ENCODE measurements at places on chromosomes 12 and 14. TPM values are rescaled to one million over a fixed set of nuclear protein-coding genes. Genes with fewer than 3 reads are reported as not detected.

Gene FLVCR2
- total RNA-seq = not detected

Gene KITLG
- 0.61 TPM for total RNA-seq

Gene NXPH4
- 10.5 TPM for total RNA-seq

Gene IL31
- not detected for total RNA-seq

Gene CCDC88C
- 68.0 TPM for total RNA-seq

Gene AQP2
- total RNA-seq = not detected

Gene POTEM
- not detected for total RNA-seq

Gene ASCL1
- total RNA-seq = not detected

Gene TC2N
- 2.5 TPM for total RNA-seq

Gene NPAS3
- total RNA-seq = 2.4 TPM

Gene MSI1
- total RNA-seq = 229 TPM

Gene FSCB
- not detected for total RNA-seq

Gene PSMB5
- 289 TPM for total RNA-seq

- H3K4me3 ChIP-seq = no peak overlapping the region
- no peaks in the 10 kb centered on the region for H3K4me1 ChIP-seq
- no peak overlapping the region for H3K27ac ChIP-seq
- no peaks in the 10 kb centered on the region for H3K36me3 ChIP-seq
- DNase-seq = no peak
- peaks cover 1% of the 10 kb centered on the region for H3K27me3 ChIP-seq
These were observed 63.1 kb downstream of the BBS10 start for GRCh38 chr12:76284816-76285750.

DNA sequence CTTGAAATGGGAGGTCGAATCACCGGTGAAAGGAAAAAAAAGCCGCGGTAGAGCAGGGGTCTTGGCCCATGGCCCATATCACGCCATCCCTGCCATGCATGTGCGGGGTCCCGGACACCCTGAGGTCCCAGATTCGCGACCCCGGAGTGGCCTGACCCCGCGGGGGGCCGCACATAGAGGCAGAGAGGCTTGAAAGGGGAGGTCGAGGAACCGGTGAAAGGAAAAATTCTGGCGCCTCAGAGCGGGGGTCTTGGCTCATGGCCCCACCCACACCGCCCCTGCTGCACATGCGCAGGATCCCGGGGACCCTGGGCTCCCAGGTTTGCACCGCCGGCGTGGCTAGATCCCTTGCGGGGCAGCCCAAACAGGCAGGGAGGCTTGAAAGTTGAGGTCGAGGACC lies 319.8 kb downstream of the ALG10 start:
- H3K27me3 ChIP-seq = peaks cover 8% of the 10 kb centered on the region
- DNase-seq = no peak
- H3K27ac ChIP-seq = no peak overlapping the region
- no peaks in the 10 kb centered on the region for H3K4me1 ChIP-seq
- H3K4me3 ChIP-seq = no peak overlapping the region
- H3K36me3 ChIP-seq = no peaks in the 10 kb centered on the region

GRCh38 chr14:65170318-65170717 lies 68.0 kb upstream of the MAX start:
- no peak for DNase-seq
- H3K27ac ChIP-seq = no peak overlapping the region
- H3K4me3 ChIP-seq = no peak overlapping the region
- H3K36me3 ChIP-seq = no peaks in the 10 kb centered on the region
- no peaks in the 10 kb centered on the region for H3K4me1 ChIP-seq
- H3K27me3 ChIP-seq = no peaks in the 10 kb centered on the region

- H3K27ac ChIP-seq = no peak overlapping the region
- H3K4me1 ChIP-seq = no peaks in the 10 kb centered on the region
- no peak overlapping the region for H3K4me3 ChIP-seq
- H3K36me3 ChIP-seq = no peaks in the 10 kb centered on the region
- no peak for DNase-seq
These were observed 73.7 kb downstream of the ESR2 start for GRCh38 chr14:64220466-64220865.

DNA sequence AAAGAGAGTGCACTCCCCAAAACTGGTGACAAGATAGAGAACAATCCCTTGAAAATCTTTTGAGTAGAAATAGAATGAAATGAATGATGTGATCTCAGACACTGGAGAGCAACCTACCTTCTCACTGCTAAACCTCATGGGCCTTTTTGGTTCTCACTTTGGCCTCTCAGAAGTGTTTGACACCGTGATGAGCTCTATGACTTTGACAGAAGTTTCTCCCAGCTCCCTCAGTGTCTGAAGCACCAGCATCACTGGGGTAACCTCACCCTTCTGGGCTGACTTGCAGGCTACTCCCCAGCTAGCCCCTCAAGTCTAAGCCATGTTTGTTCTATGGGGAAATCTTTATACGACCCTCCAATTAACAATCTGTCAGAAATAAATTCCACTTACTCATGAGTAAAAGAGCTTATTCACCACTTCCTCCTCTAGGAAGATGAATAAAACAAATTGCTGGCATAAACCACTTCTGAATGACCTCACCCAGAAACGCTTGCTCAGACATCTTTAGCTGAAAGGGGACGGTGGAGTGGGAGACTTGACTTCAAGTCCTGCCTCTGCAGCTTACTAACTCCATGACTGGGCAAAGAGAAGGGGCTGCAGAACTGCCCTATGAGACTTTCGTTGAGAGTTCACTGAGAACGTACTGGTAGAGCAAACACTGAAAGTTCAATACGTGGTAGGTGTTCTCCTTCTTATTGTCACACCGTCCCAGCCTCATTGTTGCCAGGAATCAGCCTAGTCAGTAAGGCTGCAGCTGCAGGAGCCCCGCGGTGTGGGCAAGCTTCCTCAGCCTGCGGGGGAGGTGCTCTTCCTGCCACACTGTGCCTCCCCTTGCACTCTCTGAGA lies 46.5 kb downstream of the ST8SIA1 start:
- no peaks in the 10 kb centered on the region for H3K36me3 ChIP-seq
- H3K27me3 ChIP-seq = peaks cover 5% of the 10 kb centered on the region
- H3K27ac ChIP-seq = no peak overlapping the region

DNA sequence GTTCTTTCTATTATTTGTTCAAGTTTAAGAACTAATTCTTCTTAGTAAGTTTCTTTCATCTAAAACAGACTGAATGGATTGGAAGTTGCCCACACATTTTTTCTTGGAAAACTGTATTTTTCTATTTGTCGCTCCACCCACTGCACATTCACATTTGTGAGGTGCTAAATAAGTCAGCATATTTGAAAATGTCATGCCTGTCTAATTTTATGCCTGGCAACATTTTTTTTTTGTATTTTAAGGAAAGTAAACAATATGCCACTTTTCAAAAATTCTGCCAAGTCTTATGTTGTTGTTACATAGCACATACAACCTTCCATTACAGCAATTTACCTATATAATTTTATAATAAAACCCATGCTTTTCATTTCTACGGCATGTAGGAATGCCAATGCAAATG lies 112.7 kb upstream of the PTPRB start:
- no peaks in the 10 kb centered on the region for H3K4me1 ChIP-seq
- no peaks in the 10 kb centered on the region for H3K27me3 ChIP-seq
- H3K36me3 ChIP-seq = no peaks in the 10 kb centered on the region
- no peak overlapping the region for H3K4me3 ChIP-seq
- no peak overlapping the region for H3K27ac ChIP-seq
- DNase-seq = no peak

DNA sequence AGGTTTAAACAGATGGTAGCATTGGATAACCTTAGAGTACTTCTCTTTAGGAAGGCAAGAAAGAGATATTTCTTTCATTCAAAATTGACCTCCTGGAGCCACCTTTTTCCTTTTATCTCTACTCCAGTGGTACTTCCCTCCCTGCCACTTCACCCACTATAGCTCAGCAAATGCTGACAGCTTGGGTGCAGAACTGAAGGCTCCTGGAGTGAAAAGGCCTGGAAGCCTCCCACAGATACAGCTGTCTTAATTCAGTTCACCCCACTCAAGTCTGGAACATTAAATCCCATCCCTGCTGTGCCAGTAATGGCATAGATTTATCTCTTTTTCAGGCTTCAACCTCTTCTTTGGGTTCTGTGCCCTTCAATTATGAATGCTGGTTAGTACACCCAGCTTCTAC lies 140.3 kb downstream of the NEDD1 start:
- DNase-seq = no peak
- H3K4me1 ChIP-seq = no peaks in the 10 kb centered on the region
- no peak overlapping the region for H3K27ac ChIP-seq
- no peaks in the 10 kb centered on the region for H3K36me3 ChIP-seq
- H3K4me3 ChIP-seq = no peak overlapping the region

- H3K36me3 ChIP-seq = peaks cover 7% of the 10 kb centered on the region
- DNase-seq = no peak
- no peaks in the 10 kb centered on the region for H3K4me1 ChIP-seq
- H3K4me3 ChIP-seq = no peak overlapping the region
These were observed 45.5 kb upstream of the FAR2 start for GRCh38 chr12:29103539-29103974.

GRCh38 chr12:53617700-53618099 lies 8.5 kb downstream of the ATF7 start:
- no peaks in the 10 kb centered on the region for H3K36me3 ChIP-seq
- no peak overlapping the region for H3K27ac ChIP-seq
- H3K4me3 ChIP-seq = no peak overlapping the region
- DNase-seq = no peak
- H3K27me3 ChIP-seq = peaks cover 2% of the 10 kb centered on the region

GRCh38 chr12:94643606-94644005 lies 6.8 kb downstream of the TMCC3 start:
- H3K27ac ChIP-seq = no peak overlapping the region
- no peak overlapping the region for H3K4me3 ChIP-seq
- H3K27me3 ChIP-seq = no peaks in the 10 kb centered on the region
- no peak for DNase-seq
- H3K36me3 ChIP-seq = no peaks in the 10 kb centered on the region
- peaks cover 10% of the 10 kb centered on the region for H3K4me1 ChIP-seq

- H3K36me3 ChIP-seq = peaks cover 7% of the 10 kb centered on the region
- no peak for DNase-seq
- no peaks in the 10 kb centered on the region for H3K27me3 ChIP-seq
- H3K4me3 ChIP-seq = no peak overlapping the region
These were observed 10.1 kb downstream of the PCNX4 start for GRCh38 chr14:60101786-60102185.

GRCh38 chr12:53561590-53561953 lies 54.3 kb upstream of the NPFF start:
- H3K4me3 ChIP-seq = no peak overlapping the region
- H3K4me1 ChIP-seq = peaks cover 8% of the 10 kb centered on the region
- peaks cover 3% of the 10 kb centered on the region for H3K27me3 ChIP-seq
- no peaks in the 10 kb centered on the region for H3K36me3 ChIP-seq
- DNase-seq = no peak

DNA sequence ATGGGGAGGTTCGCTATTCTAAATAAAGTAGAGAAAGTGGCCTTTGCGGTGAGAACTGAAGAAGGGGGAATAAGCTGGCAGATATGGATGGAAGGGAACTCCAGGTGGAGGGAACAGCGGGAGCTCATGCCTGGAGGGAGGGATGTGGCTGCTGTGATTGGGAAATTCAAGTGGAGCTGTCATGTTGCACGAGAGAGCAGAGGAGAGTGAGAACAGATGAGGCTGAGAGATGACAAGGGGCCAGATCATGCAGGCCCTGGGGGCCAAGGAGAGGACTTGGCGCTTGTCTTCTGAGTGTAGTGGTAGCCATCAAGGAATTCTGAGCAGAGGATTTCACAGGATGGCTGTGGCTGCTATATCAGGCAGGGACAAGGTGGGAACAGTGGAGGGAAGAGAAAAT lies 35.0 kb downstream of the TGFB3 start:
- no peaks in the 10 kb centered on the region for H3K4me1 ChIP-seq
- DNase-seq = no peak
- H3K36me3 ChIP-seq = no peaks in the 10 kb centered on the region
- no peaks in the 10 kb centered on the region for H3K27me3 ChIP-seq

DNA sequence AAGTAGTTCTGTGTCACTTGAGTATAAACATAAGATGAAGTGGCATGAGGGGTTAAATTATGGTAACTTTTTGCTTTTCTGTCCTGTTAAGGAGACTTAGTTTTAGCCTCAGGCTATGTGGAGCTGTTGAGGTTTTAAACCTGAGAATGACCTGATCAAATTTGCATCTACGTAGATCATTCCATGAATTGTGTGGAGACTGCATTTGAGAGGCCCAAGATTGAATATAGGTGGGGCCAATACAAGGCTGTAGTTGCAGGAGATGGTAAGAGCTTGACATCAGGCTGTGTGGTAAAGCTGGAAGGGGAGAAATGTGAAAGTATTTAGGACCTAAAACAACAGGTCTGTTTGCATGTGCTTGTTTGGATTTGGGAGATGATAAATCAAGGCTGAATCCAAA lies 249.5 kb downstream of the SLC16A7 start:
- no peak for DNase-seq
- H3K4me3 ChIP-seq = no peak overlapping the region
- H3K4me1 ChIP-seq = peaks cover 4% of the 10 kb centered on the region

DNA sequence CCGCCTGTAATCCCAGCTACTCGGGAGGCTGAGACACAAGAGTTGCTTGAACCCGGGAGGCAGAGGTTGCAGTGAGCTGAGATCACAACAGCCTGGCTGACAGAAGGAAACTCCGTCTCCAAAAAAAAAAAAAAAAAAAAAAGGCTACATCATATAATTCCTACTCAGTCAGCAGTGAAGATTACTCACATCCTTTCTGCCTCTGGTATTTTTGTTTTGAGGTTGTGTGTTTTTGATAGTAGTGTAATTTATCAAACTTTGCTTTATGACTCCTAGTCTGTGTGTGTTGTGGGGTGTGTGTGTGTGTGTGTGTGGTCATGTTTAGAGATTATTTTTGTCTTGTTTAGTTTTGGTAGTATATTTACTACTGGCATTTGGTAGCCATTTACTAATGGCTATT lies 29.8 kb upstream of the DLGAP5 start:
- H3K27ac ChIP-seq = no peak overlapping the region
- H3K27me3 ChIP-seq = no peaks in the 10 kb centered on the region
- no peak for DNase-seq
- H3K4me1 ChIP-seq = no peaks in the 10 kb centered on the region

DNA sequence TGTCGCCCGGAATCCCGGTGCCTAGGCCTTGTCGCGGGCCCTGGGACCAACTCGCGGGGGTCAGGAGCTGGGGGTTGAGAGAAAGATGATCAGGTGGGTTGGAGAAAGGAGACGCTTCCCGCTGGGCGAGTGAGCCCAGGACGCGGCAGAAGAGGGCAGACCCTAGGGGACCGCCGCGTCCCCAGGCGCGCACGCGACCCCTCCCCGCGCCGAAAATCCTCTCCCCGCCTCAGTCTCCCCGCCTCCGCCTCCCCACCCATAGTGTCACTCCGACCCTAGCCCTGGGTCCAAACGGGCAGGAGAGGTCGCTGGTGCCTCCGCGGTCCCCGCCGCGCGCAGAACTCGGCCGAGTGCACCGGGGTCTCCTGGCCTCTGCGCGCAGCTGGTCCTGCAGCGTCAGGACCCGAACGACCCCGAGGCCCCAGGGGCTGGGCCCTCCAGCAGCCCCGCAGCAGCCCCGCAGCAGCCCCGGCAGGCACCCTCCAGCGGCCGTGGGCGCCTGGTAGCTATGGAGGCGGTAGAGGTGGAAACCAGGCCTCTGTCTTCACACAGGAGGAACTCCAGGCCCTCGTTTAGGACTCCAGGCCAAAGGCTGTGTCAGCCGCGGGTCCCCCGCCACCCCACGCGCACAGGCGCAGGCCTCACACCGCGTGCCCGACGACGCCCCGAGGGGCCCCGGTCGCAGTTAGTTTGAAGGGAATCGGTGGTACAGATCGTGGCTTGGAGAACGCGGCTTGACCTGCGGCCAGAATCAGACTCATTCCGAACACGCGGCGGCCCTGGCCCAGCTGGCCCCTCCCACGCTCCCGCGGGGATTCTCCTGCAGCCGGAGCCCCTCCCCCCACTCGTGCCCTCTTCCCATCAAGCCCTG lies 60.1 kb upstream of the EIF5 start:
- peak overlapping the region; percentile 42 for H3K4me3 ChIP-seq
- DNase-seq = peak; percentile 43
- H3K36me3 ChIP-seq = peaks cover 10% of the 10 kb centered on the region
- no peak overlapping the region for H3K27ac ChIP-seq
- peaks cover 13% of the 10 kb centered on the region for H3K27me3 ChIP-seq
